ENCODE measurements at places on chromosomes 1 and 21.

DNA sequence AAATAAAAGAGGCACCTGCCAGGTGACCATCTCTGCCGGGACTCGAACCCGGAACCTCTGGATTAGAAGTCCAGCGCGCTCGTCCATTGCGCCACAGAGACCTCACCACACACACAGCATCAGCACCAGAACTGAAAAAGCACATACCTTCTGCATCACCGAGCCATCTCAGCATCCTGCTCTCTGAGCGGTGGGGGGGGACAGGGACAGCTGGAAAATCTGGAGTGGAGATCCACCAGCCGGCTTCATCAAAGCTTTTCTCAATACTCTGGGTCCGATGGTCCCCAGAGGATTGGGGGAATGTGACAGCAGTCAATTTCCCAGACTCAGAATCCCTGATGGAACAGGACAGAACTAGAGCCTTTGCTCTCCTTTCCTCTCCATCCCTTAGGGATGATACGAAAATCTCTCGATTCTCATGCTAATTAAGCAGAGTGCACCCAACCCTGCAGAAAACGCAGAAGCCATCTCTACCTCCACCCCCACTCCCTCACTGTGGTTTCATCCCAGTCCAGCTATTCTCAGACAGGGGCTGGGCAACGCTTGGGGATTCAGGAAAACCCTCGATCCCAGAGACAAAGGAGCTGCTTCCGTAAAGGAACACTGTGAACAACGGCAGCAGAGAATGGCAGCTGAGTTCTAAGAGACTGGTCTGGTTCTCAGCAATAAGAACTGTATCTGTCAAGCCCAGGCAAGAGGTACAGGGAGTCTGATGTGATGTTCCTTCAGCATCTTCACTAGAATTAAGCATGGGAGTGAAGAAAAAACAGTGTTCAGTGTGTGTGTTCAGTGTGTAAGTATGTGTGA lies 29.6 kb upstream of the CADM3 start:
- peak; percentile 49 for DNase-seq

DNA sequence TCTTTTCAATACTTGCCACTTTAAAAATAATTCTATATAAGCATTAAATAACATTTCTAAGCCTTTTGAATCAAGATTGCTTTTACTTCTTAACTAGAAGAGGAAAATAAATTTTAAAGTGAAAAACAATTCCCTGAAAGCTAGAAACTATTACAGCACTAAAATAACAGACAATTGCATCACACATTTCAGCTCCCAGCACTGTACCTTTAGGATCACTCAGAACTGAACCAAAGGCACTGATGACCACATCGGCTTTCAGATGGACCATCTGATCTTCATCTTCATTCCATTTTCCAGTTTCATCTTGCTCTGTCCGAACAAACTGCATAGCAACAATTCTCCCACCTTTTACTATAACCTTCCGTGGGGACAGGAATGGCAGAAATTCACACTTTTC lies 347.3 kb downstream of the DPYD start:
- DNase-seq, result no peak

DNA sequence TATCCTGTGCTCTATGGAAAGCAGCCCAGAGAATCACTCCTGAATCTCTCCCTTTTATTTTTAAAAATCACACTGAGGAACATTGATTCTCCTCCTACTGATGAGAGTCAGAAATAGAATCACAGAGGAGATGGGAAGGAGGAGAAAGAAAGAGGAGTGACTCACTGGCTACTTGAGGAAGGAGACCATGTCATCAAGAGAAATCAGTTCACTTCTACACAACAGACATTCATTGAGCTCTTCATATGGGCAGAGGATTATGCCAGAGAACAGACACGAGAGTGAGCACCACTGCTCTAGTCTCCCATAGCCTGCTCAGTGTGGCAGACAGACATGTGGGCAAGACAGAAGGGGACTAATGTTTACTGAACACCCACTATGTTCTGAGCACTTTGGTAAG lies 44.2 kb downstream of the RAB3B start:
- no peak for DNase-seq

DNA sequence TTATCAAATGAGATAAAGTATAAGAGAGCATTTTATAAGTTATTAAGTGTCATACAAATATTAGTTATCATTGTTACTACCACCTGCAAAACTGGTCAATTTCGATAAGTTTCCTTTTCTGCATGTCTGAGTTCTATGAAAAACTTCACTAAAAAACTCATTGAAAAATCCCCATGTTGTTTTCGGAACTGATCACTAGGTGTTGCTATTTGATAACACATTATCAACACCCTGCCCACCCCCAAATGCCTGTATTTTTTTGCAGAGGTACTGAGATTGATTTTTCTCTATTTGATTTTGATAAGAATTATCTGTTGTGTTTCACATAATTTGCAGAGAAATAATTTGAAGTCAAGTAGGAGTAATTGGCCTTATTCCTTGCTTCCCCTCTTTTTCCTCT lies 22.1 kb upstream of the DISP1 start:
- no peak for DNase-seq

- no peak for DNase-seq
These were observed 25.0 kb downstream of the PTGFRN start for GRCh38 chr1:116934586-116935207.

GRCh38 chr1:204130981-204131892 lies 20.6 kb downstream of the ETNK2 start:
- DNase-seq, result peak; percentile 79

DNA sequence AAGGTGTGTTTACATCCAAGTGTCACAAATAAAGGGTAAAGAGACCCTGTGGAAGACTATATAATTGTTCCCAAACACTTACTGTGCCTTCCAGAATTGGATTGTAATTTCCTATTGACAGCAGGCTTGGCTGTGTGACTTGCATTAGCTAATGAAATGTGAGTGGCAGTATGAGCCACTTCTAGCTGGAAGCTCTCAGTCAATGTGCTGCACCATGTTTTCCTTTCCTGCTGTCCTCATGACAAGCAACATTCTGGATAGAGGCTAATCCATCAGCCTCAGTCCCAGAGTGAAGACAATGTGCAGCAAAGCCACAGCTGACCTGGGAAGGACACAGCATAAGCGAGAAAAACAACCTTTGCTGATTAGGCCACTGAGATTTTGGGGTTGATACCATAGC lies 5.9 kb upstream of the FOXJ3 start:
- DNase-seq, result no peak

GRCh38 chr1:28135371-28136168 lies 40.9 kb downstream of the PTAFR start:
- DNase-seq, result no peak

- DNase-seq, result no peak
These were observed 29.0 kb downstream of the WNT9A start for GRCh38 chr1:227918736-227919135.

GRCh38 chr21:33058957-33059356 lies 11.0 kb upstream of the OLIG1 start:
- no peak for DNase-seq

DNA sequence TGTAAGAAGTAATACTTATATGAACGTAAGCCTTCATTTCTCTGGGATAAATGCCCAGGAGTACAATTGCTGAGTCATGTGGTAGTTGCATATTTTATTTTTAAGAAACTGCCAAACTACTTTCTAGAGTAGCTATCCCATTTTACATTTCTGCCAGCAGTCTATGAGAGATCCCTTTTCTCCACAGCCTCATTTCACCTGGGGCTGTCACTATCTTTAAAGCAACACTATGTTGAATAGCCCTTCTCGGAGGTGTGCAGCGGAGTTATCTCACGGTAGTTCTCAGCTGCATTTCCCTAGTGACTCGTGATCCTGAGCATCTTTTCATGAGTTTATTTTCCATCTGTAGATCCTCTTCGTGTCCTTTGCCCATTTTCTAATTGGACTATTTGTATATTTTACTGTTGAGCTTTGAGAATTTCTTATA lies 93.4 kb downstream of the ADARB1 start:
- no peak for DNase-seq

DNA sequence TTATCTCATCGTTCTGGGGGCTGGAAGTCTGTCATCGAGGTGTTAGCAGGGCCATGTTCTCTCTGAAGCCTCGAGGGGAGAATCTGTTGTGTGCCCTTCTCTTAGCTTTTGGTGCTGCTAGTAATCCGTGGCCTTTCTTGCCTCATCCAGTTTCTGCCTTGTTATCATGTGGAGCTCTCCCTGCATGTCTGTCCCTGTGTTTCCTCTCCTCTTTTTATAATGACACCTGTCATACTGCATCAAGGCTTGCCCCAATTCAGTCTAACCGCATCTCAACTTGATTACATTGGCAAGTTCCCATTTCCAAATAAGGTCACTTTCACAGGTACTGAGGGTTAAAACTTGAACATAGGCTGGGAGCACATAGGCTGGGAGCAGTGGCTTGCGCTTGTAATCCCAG lies 82.6 kb upstream of the CNIH3 start:
- no peak for DNase-seq

GRCh38 chr1:3066250-3066711 lies 2.7 kb upstream of the PRDM16 start:
- DNase-seq, result no peak

DNA sequence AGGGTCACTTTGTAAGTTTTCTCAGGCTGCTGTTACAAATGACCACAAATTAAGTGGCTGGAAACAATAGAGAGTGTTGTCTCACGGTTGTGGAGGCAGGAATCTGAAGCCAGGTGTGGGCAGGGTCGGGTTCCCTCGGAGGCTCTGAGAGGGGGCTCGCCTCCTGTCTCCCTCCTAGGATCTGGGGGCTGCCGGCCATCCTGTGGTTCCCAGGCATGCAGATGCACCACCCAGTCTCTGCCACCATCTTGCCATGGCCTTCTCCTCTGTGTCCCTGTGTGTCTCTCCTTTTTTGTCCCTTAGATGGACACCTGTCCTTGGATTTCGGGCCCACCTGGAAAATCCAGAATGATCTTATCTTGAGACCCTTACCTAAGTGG lies 4.8 kb downstream of the TP73 start:
- DNase-seq, result no peak

- peak; percentile 69 for DNase-seq
These were observed 392 bp upstream of the TAGLN2 start for GRCh38 chr1:159925719-159926078.

DNA sequence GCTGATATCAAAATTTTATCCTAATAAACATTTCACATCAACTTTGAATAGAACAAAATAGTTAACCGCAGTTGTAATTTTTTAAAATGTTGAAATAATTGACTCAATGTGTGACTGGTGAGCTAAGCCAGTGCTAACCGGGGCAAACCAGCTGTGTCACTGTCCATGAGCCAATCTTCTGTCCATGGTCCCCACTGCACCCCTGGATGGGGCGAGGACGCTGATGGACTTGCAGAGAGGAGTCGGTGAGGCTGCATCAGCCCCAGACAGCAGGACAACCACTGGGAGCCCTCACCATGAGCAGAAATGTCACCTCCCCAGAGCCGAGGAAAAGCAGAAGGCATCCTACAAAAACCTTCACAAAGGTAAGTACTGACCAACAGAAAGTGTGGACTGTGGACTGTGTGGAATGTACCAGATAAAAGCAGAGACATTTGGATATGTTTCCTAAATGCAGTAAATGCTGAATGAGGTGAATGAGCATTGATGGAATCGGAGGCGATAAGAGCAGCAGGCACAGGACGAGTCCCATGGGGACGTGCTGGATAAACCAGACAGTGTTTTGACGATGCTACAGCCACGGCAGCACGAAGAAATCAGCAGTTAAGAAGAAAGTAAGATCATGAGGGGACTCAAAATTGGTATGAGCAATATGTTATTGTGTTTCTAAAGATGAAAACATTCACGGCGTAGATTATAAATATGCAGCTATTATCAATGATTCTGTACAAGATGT lies 115.0 kb upstream of the BACE2 start:
- no peak for DNase-seq

- DNase-seq, result no peak
These were observed 92.5 kb downstream of the LRRC40 start for GRCh38 chr1:70112838-70113237.

- no peak for DNase-seq
These were observed 775 bp downstream of the TMEM125 start for GRCh38 chr1:43270421-43271095.

GRCh38 chr1:115669002-115669673 lies 27.4 kb downstream of the VANGL1 start:
- no peak for DNase-seq

- no peak for DNase-seq
These were observed 506.8 kb downstream of the NPHP4 start for GRCh38 chr1:5485436-5485835.

- DNase-seq, result no peak
These were observed 49.8 kb downstream of the KCNT2 start for GRCh38 chr1:196558411-196558810.

DNA sequence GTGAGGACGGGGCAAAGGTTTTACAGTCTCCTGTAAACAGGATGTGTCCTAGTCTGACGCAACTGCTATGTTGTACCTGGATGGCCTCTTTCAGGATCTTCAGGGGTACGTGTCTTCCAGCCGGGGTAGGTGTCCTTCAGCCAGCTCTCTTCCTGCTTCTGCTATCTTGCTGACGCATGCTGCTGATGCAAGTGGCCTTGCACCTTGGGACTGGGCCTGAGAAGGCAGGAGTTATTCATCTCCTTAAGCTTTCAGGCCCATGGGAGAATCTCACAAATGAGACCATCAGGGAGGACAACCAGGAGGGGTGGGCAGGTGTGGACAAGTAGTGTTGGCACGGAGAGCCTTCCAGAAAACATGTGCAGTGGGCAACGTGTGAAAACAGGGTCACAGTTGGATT lies 7.9 kb upstream of the SPRR1B start:
- no peak for DNase-seq

DNA sequence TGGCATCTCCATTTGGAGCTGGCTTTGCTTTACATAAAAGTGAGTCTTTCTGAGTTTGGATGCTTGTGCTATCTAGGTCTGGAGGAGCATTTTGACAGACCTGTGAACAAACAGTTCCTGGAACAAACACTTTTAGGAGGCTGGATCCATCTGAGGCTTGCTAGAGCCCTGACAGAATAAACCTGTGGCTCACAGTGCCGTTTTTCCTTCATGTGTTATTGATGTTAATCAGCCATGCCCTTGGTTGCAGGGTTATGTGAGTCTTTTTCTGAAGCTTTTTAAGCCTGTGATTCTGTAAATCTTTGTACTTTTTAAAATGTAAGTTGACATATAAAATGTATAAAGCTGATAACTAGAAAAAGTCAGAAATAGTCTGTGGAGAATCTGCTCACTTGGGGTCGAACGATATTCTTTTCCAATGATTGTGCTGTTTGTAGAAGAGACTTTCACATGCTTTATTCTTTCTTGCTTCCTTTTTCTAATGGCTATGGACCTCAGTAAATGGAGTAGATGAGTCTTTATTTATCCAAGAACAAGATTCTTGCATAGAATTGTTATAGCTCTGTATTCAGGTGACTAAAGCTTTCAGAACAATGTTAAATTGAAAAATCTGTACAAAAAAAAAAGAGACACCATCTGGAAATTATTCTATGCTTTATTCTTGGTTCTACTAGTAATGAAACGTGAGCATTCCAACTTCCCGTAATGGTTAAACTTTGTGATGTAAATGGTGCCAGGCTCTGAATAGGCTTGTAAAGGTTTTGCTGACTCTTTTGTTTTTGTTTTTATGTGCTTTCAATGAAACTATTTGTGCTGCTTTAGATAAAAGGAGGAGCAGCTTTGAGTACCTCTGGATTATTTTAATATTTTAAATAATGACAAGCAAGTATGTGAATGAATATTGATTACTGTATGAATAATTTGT lies 53.7 kb downstream of the CACHD1 start:
- DNase-seq, result no peak

Data from H54 (cell line).